ENCODE measurements at places on chromosomes 7 and 10.
A peak's percentile ranks its signal among the peaks of the same experiment; 100 is the strongest.

GRCh38 chr7:1054861-1055450 lies 10.6 kb downstream of the GPR146 start:
- no peak for DNase-seq

DNA sequence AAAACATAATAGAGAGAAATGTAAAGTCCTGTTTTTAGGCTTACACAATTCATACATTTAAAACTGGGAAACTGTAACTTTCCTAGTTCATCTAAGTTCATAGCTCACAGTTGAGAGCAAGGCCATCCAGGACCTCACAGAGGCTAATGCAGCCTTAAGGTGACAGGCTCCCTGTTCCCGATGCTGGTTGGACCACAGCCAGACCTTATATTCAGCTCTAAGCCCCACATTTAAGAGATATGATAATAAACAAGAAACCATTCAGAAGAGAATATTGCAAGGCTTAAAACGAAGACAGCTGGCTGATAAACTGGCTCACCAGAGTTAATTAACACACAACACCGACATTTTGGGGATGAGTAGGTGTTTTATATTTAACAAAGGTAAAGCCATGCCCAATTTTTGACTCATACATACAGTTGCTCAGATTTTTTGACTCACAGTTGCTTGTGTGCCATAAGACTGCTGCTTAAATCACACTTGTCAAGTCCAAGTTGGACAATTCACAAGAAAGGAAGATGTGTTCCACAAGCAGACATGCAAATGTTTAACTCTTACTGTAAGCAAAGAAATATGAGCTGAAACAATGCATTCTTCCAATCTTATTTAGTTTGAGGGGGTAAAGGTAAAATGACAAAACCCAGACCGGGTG lies 41.1 kb upstream of the TMEM213 start:
- no peak for DNase-seq

DNA sequence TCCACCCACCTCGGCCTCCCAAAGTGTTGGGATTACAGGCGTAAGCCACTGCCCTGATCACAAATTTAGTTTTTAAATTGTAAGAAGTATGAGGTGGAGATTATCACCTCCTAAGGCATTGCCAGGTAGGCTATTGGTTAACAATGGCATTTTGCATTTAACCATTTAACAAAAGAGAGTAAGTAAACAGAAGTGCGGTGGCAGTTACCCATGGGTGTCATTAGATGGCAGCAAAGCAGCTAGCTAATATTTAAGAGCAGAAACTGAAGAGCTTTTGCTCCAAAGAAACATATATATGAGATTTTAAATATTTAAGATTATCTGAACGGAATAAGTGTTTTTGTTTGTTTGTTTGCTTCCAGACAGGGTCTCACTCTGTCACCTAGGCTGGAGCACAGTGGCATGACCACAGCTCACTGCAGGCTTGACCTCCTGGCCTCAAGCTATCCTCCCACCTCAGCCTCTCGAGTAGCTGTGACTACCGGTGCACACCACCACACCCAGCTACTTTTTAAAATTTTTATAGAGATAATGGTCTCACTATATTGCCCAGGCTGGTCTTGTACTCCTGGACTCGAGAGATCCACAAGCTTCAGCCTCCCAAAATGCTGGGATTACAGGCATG lies 325.5 kb upstream of the C7orf33 start:
- DNase-seq, result no peak

DNA sequence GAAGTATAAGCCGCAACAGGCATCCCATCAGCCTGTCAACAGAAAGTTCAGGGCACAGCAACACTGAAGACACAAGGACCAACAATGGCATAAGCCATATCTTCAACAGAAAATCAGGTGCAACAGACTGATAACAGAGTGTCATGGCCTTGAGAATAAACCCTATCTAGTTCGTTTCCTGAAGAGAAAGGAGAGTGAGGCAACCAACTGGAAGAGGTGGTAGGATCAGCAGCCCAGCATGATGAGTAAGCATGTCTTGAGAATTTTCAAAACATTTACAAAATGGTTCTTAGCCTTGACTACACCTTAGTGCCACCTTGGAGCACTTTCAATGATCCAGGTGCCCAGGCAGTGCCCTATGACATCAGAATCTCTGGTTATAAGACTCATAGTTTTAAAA lies 290.2 kb upstream of the SEMA3C start:
- no peak for DNase-seq

DNA sequence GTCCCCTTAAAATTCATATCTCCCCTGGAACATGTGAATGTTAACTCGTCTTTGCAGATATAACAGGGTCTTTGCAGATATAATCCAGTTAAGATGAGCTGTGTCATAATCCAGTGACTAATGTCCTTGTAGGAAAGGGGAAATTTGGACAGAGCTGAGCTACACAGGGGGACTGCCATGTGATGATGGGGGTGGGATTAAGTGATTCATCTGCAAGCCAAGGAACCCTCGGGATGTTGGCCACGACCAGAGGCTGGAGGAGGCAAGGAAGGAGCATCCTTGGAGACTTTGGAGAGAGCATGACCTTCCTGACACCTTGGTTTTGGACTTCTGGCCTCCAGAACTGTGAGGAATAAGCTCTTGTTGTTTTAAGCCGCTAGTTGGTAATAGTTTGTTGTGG lies 153.9 kb upstream of the PCBD1 start:
- no peak for DNase-seq

DNA sequence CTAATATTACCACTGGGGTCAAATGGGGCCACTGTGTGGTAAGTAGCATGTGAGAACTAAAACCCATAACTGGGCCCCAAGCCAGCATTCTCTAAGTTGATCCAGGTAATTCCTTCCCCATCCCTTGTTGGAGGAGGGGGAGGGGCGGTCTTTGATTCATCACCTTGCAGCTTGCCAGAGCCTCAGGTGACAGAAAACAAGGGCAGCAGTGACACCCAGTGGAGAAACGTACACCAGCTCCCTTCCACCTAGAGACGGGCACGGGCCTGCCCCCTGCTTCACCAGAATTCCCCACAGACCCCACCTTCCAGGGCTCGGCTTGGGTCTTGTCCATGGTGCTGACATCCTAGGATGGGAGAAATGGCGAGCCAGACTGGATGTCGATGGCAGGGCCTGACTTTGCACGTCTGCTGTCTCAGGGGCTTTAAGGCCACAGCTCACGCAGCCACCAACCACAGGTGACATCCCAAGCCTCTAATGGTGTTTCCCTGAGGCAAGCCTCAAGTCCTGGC lies 102.0 kb downstream of the STRA8 start:
- DNase-seq, result peak; percentile 32

DNA sequence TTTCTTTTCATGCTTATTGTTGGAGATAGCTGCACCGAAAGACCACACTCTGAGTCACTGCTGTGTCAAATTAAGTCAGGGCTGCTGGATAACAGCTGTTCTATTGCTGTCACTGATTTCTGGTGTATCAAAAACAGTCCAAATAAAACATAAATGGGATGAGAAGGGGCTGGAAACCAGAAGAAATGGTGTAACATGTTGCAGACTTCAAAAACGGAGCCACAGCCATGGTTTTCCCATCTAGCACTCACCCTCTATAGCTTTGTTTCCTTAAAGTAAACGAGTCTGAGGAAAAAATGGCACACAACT lies 103.3 kb upstream of the DIP2C start:
- DNase-seq, result no peak

DNA sequence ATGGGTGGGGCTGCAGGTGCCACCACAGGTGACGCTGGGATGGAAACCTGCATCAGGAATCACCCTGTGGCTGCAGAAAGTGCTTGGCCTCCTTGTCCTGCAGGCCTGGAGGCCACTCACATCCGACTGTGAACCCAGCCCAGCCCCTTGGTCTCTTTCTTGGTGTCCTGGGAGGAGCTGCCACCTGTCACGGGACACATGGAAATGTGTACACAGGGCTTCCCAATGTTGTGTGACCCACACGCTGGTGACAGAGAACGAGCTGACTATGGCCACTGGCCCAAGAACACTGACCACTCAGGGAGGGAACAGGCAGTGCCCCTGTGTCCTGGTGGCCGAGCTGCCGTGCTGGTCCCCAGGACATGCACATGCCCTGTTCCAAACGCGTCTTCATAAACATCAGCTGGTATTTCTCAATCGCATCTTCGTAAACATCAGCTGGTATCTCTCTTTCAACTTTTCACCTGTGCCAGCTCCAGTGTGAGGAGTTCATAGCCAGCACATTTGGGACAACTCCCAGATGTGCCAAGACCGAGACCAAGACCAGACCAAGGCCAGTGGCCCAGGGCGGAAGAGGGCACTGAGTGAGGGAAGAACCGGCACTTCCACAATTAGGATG lies 57.9 kb upstream of the INPP5A start:
- DNase-seq, result no peak

- no peak for DNase-seq
These were observed 9.2 kb downstream of the PFKFB3 start for GRCh38 chr10:6211671-6212635.

DNA sequence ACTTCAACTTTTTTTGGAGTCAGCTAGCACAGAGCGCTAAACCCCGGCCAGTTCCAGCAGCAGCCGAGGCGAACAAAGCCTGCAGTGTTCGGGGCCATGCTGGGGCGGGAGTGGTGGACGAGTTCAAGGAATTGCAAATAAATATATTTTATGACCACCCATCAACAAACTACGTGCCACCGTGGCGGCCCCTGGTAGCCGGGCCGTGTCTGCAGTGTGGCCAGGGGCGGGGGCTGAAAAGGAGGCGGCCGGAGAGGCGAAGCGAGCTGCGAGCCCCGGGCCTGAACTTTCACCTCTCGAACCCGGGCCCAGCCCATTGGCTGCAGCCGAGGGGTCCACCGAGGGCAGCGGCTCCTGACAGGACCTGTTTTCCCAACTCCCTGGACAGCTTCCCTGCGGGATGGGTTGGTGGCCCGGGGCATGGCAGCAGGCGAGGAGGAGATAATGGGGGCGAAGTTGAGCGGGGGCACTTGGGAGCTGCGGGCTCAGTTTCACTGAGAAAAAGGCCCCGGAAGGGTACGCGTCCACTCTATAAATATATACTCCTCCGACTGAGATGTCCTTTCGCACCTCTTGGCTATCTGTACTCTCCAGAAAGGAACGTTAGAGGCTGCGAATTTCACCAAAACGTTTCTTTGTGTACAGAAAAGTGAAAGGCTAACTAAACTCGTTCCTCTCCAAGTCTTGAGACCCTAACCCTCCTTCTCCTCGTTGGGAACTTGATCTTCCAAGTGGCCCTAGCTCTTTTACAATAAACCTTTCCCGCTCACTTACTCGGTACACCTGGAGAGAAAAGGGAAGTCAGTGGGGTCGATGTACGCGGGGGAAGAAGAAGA lies 164.6 kb upstream of the PPP1R3A start:
- no peak for DNase-seq

- no peak for DNase-seq
These were observed 7.6 kb downstream of the SERPINE1 start for GRCh38 chr7:101134399-101134980.

DNA sequence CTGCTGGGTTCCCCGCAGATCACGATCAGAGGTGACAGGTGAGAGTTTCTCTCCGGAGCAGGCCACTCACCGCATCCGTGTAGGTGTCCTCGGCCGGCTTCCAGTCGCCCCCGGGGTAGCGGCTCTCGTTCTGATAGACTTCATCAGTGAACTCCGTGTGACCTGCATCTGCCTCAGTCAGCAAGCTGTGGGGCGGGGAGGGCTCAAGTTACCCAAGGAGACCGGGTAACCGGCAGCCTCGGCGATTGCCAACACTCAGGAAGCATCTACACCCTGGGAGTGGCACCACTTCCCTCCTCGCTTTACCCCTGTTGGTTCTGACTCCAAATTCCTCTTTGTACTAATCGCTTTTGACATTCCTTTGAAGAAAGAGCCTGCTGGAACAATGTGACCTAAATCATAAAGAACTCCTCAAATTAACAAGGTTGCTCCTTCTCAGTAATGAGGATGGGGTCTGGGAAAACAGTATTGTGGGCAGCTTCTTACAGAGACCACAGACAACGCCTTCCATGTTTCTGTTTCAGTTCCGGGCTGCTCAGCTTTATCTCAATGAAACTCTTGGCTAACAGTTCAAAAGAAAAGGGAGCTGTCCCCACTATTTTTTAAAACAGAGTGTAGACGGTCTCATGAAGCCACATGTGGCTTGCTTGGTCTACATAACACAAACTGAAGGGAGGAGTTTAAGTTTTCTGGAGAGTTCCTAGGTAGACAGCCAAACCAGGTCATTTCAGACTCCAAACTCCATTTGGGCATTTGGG lies 118.1 kb downstream of the MYOF start:
- no peak for DNase-seq

DNA sequence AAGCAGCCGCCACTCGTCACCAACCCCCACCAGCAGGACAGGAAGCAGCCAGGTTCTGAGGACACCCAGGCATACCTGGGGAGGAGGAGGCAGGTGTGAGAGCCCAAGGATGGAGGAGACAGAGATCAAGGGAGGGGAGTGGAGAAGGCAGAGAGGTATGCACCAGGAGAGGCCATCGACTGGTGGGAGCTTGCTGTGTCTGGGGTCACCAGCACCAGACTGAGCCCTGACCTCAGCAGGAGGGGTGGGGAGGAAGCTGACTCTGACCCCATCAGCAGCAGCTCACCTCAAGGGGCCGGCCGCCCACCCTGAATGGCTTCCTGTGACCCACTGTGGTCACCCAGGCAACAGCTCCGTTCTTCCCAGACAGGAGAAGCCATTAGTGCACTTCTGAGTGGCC lies 7.8 kb downstream of the VIPR2 start:
- no peak for DNase-seq

GRCh38 chr7:68789597-68789996 lies 808.7 kb upstream of the AUTS2 start:
- DNase-seq, result no peak

DNA sequence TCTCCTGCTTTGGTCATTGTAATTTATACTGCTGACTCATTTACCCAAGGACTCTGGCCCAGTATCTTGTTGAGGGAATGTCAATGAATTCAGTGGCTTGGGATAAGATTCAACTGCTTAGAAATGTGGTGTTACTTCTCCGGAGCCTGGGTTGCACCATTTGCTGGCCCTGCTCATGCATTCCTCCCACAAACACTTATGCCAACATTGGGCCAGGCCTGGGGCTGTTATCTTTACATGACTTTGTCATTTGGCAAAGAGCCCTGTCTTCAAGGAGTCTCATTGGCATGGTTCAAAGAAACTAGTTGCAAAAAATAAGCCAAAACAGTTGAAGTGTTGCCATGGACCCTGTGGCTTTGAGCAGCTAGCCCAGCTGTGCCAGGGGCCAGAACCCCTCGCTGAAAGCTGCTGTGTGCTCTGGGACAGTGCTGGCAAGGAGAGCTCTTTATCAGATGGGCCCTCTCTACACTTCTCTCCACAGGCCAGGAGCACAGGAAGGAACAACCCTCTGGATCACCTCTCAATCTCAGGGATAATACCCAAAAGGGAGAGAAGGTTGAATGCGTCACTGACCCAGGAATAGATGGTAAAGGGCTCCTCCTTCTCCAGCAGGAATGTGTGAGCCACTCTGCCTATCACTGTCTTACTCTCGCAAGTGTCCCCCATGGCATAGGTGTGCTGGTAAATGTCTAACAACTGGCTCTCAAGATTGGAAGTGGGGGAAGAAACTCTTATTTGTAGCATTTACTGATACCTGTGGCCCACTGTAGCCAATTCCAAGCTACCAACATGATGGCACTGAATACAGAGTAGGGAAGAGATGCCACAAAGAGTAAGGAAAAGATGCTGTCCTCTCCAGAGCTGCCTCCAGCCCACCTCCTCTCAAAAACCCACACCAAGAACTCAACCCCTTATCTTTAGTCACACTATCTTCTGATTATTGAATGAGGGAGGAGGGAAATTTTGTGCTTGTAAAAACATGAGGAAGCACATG lies 23.5 kb upstream of the PDE1C start:
- DNase-seq, result no peak

All from thymus (tissue), 14 donors.